Glutamatergic neuron (in vitro differentiated cells): ENCODE measurements at places on chromosomes 11 and 22.

GRCh38 chr22:42194953-42195352 lies 64.3 kb upstream of the CYP2D6 start:
- DNase-seq, result no peak

- no peak for DNase-seq
Observed at GRCh38 chr11:8232849-8233606, 30.6 kb downstream of the LMO1 start.

GRCh38 chr11:117704395-117705100 lies 92.5 kb downstream of the DSCAML1 start:
- no peak for DNase-seq

DNA sequence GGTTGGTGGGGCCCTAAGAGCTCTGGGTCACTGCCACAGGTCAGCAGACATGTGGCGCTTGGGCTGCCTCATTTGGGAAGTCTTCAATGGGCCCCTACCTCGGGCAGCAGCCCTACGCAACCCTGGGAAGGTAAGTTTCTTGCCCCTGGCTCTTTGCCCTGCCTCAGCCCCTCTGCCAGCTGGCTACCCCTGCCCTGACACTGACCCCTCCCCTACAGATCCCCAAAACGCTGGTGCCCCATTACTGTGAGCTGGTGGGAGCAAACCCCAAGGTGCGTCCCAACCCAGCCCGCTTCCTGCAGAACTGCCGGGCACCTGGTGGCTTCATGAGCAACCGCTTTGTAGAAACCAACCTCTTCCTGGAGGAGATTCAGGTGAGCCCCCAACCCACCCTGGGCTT lies 1.9 kb downstream of the SCYL1 start:
- no peak for DNase-seq

DNA sequence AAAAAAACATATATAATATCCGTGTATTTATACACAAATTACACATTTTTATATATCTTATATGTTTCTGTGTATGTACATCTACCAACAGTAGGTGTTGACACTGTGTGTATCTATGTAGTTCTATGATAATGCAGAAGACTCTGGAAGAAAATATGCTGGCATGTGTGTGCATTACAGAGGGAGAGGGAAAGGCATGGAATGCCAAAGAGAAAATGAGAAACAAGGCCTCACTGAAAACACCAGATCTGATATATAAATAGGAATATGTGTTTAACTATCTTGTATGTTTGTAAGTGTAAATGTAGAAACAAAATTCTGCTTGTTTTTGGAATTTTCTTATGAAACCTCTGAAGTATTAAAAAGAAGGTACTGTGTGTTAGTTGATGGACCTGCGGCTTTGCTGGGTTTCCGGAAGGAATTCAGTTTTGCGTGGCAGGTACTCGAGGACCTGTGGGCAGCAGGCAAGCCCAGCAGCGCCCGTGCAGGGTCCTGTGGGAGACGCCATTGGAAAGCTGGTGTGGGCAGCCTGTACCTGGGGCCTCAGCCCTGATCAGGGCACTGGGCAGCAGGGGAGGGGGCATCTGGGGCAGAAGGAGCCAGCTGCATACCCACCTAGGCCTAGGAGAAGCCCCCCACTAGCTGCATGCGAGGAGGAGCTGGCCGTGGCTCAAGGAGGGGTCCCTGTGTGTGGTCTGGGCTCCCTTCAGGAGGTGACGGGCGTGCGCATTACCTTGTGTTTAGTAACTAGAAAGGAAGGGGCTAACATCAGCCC lies 7.6 kb upstream of the TRMU start:
- DNase-seq, result peak; percentile 6

DNA sequence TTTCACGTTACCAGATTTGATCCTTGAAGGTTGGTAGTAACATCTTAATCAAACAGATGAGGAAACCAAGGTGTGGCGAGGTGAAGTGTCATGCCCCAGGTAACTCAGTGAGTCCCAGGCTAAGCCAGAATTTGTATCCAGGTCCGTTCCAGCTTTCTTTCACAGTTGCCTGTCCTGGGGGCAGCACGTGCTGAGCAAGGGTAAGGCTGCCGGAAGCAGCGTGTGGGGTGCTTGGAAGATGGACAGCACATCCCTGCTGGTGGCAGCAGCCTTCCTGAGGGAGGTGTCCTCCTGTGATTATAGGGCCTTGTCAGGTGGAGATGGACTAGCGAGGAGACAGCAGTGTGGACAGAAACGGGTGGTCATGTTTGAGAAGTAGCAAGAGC lies 50.9 kb downstream of the TRIOBP start:
- DNase-seq, result no peak

GRCh38 chr11:85848006-85848405 lies 7.2 kb upstream of the CCDC83 start:
- DNase-seq, result no peak

DNA sequence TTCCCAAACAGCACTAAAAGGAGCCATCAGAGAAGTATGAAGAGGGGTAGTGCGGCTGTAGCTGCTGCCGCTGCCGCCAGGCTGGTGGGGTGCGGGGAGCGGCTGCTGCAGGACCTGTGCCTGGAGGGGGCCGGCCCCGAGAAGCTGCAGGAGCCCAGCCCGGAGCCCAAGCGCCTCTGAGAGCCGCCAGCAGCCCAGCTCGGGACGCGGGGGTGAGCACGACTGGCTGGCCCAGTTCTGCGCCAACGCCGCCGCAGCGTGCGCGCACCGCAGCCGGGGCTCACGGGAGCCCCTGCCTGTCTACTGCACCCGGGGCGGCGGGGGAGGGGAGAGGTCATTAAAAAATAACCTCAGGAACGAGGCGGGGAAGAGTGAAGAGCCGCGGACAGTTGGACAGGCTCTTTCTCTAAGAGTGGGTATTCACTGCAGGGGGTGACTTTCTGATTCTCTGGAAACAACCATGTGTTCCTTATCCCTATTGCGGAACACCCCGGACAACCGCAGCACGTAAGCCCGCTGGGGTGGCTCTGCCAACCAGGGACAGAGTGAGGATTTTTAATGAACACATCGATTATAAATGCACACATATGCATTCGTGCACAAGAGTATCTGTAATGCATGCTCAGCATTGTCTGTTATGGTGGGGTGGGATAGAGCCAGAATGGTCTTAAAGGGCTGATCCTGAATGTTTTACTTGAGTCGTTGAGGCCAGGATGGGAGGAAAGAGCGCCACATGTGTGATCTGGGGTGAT lies 453 bp downstream of the GAS2 start:
- DNase-seq, result peak; percentile 72

DNA sequence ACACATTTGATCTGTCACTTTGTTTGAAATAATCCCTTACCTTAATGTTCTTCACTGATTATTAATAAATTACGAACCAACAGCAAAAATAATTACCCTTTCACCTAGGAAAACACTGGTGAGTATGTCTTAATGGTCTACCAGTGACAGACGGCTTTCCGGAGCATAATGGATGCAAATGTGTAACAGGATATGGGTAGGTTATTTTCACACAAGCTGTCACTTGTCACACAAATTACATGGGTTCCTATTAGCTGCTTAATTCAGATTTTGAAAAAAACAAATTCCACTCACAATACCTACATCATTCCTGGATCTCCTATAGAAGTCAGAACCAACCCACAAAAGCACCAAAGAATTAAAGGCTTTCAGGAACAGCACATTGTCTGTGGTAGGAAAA lies 127.9 kb downstream of the WT1 start:
- no peak for DNase-seq

GRCh38 chr11:101215069-101215468 lies 85.5 kb upstream of the PGR start:
- DNase-seq, result no peak

GRCh38 chr11:46876471-46876870 lies 30.4 kb upstream of the CKAP5 start:
- no peak for DNase-seq

DNA sequence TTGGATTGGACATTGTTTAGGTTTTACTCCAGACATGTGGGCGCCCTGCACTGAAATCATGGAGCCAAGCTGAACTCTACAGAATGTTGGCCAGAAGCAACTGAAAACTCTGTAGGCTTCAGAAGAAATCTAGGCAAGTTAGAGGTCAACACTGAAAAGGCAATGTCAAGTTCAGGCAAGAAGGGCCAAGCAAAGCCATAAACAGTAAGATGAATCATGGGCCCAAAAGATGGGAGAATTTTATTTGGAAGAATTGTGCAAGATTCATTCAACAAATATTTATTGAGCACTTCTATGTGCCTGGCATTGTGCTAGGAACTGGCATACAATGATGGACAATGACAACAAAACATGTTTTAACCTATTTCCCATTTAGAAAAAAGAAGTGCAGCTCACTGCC lies 10.9 kb downstream of the HOATZ start:
- DNase-seq, result no peak

DNA sequence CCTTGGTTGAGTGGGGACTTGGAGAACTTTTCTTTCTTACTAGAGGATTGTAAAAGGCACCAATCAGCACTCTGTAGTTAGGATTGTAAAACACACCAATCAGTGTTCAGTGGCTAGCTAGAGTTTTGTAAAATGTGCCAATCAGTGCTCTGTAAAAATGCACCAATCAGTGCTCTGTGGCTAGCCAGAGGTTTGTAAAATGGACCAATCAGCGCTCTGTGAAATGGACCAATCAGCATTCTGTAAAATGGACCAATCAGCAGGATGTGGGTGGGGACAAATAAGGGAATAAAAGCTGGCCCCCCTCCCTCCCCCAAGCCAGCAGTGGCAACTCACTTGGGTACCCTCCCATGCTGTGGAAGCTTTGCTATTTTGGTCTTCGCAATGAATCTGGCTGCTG lies 5.5 kb upstream of the DRG1 start:
- no peak for DNase-seq

GRCh38 chr22:37409459-37410050 lies 17.7 kb downstream of the ELFN2 start:
- DNase-seq, result no peak

DNA sequence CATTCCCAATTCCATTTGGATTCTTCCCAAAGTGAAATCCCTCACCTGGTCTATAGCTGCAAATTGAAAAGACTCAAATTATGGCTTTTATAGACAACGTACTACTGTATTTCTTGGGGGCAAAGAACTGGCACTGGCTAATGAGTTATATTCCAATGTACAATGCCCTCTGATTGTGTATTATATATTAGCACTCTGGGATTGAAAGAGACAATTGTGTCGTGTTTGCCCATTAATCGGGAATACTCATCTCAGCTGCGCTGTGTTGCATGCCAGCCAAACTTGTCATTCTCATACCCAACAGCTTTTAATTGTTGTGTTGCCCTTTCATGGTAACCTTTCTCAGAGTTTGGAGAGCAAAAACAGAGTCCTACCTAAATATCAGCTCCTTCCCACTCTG lies 55.0 kb upstream of the ZBTB44 start:
- DNase-seq, result no peak

DNA sequence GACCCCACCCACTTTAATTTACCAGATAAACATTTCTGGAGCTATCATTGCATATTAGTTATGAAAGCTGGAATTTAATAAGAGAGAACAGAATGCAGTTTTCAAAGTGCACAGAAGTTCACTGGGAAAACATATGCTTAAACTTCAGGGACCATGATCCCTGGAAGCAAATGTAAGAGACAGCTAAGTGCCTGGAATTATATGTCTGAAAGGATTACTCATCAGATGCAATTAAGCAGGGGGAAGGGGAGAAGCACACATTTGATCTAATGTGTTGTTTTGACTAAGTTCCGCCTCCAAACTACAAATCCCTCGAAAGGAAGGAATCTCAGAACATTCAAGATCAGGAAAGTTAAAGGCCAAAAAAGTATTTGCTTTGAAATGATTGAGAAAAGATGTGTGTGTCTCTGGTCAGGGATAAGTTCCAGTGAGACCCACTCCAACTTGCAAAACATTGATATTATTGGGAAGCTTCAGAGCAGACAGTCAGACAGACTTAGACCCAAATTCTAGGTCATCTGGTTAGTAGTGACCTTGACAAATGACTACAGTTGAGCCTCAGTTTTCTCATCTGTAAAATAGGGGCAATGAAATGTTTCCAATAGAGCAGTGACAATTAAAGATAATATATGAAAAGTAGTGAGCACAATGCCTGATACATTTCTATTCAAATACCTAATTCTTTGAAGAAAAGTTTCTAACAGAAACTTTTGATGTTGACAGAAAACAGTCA lies 147.6 kb downstream of the ME3 start:
- no peak for DNase-seq

DNA sequence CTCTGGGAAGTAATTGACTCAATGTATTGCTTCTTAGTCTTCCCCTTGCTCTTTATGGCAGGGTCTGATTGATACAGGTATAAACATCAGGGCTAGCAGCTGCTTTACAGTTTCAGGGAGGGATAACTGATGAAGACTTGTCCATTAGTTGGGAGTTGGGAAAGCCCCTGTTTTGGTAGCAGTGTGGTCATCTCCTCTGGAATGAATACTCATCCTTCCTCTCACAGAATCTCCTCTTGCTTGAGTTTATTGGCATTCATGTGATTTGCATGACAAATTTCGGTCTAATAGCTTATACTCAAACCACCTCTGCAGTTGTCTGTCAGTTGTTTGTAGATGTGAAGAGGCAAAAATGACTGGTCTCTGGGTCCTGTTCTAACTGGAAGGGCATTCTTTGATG lies 79.7 kb downstream of the FAT3 start:
- DNase-seq, result no peak

- no peak for DNase-seq
Observed at GRCh38 chr11:102600666-102601065, 24.5 kb downstream of the MMP20 start.

GRCh38 chr22:31079095-31079642 lies 1.9 kb upstream of the SMTN start:
- no peak for DNase-seq

DNA sequence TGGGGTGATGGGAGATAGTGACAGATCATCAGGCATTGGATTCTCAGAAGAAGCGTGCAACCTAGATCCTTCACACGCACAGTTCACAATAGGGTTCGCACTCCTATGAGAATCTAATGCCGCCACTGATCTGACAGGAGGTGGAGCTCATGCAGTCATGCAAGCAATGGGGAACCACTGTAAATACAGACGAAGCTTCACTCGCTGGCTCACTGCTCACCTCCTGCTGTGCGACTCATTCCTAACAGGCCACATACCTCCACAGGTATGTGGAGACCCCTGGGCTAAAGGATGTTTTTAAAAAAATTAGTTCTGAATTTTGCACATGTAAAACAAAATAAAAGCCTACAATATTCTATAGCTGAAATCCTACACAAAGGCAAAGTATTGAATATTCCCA lies 20.5 kb upstream of the TEAD1 start:
- no peak for DNase-seq

DNA sequence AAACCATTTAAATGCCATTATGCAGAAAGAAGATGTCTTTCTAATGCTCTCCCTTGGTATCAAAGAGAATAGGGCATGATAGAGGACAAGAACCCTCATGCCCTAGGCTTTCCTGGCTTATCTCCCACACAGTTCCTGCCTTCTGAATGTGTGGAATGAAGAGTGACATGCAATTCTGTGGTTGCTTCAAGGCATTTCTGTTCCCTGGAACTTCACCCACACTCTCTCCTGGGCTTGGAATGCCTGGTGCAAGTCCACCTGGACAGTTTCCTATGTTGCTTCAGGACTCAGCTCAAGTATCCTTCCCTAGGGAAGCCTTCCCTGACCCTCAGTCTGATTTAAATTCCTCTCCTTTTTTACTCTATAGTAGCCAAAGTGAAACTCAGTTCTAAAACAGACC lies 53.8 kb upstream of the DRD2 start:
- no peak for DNase-seq

DNA sequence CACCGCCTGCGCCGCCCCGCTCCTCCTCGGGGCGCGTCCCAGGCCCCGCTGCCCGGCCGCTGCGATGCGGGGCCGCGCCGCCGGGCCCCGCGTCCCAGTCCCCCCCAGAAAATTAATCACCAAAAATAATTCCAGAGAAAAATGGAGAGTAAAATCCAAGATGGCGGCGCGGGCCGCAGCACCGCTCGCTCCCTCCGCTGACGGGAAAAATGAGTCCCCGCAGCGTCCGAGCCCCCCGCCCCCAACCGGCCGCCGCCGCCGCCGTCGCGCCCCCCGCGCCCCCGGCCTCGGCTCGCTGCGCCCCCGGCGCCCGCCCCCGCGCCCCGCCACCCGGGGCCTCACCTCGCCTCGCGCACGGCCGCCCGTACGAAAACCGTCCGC lies at the start of gene KMT5B:
Gene KMT5B (minus strand): TSS at position 162 of the 381 bp plus-strand sequence. CDS start 23,220 bp downstream, outside the sequence.
- peak; percentile 78 for DNase-seq
